ENCODE measurements at places on chromosomes 16 and 17.

DNA sequence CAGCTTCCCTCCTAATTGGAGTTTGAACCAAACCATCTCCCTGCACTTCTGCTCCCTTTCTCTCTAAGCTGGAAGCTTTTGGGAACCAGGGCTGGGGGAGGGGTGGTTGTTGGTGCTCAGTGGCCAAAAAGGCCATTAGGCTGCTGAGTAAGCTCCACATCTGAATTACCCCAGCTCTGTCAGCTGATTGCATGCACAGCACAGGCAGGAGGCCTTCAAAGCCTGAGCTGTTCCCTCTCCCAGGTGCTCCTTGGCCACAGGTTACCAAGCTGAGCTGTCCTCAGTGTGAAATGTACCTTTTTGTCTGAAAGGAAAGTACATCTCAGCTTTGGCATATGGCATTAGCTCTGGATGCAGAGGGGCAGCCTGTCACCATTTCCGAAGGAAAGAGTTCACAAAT lies 6.2 kb upstream of the TBKBP1 start:
- DNase-seq, result no peak

GRCh38 chr16:89116341-89117226 lies 22.9 kb downstream of the ACSF3 start:
- no peak for DNase-seq

DNA sequence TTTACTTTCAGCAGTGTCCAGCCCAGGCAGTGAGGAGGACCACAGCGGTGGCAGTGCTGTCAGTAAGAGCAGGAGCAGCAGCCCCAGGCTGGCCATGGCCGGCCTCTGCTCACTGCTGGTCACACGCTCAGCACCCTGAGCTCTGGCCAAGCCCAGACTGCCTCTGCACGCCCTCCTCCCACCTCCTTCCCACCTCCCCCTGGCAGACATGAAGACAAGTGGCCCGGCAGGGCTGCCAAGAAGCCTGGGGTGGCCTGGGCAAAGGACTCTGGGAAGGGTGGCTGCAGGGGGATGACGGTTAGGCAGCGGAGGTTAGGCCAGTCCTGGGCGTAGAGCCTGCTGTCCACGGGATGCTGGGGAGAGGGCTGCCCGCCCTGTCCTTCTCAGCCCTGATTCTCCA lies at the start of gene C16orf89:
Gene C16orf89 (minus strand): TSS at position 144 of the 400 bp plus-strand sequence. CDS start 48 bp downstream, at position 96.
- DNase-seq, result no peak

DNA sequence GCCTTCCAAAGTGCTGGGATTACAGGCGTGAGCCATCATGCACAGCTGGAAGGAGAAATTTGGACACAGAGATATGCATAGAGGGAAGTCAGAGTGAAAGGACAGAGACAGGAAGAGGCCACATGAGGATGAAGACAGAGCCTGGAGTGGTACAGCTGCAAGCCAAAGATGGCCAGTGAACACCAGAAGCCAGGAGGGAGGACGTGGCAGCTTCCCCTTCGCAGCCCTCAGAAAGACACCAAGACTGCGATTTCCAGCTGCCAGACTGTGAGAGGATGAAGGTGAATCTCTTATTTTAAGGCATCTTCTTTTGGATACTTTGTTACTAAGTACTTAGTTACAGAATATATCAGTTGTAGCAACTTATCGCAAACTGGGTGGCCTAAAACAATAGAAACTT lies 60.5 kb upstream of the PLCG2 start:
- DNase-seq, result no peak

- peak; percentile 32 for DNase-seq
Observed at GRCh38 chr17:51439395-51440229, 179.3 kb downstream of the UTP18 start.

GRCh38 chr16:30142672-30143346 lies 19.8 kb upstream of the MAPK3 start:
- DNase-seq, result no peak

Measured in effector memory CD4-positive, alpha-beta T cell (primary cell).